Astrocyte (in vitro differentiated cells and primary cell): ENCODE measurements at places on chromosomes 7 and 10. TPM values are rescaled to one million over a fixed set of nuclear protein-coding genes. Genes with fewer than 3 reads are reported as not detected.

DNA sequence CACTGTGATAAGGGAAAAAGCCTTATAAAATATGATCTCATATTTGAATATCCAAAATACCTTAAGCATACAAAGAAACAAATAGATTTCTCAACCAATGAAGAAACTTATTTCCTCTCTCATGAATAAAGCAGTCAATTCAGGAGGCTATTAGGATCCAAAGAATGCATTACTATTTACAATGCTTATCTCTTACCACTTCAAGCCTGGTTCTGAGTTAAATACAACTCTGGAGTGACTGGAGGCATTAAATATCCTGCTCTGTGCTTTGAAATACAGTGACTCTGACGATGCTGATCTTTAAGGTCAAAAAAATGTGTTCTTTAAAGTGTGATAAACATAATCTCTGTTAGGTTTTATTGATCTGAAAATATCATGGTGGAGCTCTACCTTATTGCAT lies 493.2 kb downstream of the ZWINT start:
- H3K27me3 ChIP-seq: no peaks in the 10 kb centered on the region
- DNase-seq: no peak
- H3K4me3 ChIP-seq: no peak overlapping the region
- H3K27ac ChIP-seq: no peak overlapping the region
- H3K4me1 ChIP-seq: no peaks in the 10 kb centered on the region
- H3K36me3 ChIP-seq: no peaks in the 10 kb centered on the region

DNA sequence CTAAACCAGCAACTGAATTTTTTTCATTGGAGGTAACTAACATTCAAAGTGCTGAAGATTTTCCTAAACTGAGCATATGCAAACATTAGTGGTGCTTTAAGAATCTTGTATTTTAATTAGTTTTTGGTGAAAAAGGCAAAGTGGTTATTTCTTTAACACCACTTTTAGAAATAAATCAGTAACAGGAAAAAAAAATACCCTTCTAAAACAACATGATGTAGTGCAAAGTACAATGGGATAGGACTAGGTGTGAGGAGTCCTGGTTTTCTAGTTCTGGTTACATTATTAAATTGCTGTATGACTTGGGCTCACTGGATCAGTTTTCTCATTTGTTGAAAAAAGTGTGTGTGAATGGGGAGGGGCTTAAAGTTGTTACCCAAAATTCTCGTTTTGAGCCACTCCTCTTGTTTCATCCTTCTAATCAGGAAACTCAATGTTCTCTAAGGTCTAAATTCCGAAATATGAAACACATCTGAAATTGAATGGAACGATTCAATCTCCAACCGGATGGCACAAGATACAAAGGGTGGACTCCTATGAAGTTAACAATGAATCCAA lies 1.8 kb downstream of the WASL start:
- no peak overlapping the region for H3K27ac ChIP-seq
- peaks cover 8% of the 10 kb centered on the region for H3K4me1 ChIP-seq
- DNase-seq: no peak
- H3K27me3 ChIP-seq: no peaks in the 10 kb centered on the region

- H3K27ac ChIP-seq: no peak overlapping the region
- H3K4me3 ChIP-seq: no peak overlapping the region
- no peaks in the 10 kb centered on the region for H3K27me3 ChIP-seq
- H3K4me1 ChIP-seq: peaks cover 17% of the 10 kb centered on the region
- DNase-seq: no peak
- peaks cover 5% of the 10 kb centered on the region for H3K36me3 ChIP-seq
Observed at GRCh38 chr7:7568553-7568952, 1.9 kb downstream of the MIOS start.

DNA sequence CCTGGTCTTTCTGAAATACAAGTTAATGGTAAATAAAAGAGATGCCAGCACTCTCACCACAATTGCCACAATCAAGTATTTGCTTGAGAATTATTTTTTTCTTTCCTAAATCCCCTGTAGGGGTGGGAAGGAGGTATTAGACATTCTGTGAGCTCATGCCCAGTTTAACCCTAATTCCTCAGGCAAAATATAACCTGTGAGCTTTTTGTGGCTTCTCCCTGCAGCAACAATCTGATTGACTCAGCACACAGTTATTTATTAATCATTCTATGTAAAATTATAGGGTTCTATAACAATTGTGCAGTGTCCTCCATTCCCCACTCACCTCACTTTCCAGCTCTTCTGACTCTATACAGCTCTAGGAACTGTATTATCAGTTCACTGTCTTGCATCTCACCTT lies 66.3 kb downstream of the GLI3 start:
- no peak overlapping the region for H3K27ac ChIP-seq
- no peaks in the 10 kb centered on the region for H3K36me3 ChIP-seq

DNA sequence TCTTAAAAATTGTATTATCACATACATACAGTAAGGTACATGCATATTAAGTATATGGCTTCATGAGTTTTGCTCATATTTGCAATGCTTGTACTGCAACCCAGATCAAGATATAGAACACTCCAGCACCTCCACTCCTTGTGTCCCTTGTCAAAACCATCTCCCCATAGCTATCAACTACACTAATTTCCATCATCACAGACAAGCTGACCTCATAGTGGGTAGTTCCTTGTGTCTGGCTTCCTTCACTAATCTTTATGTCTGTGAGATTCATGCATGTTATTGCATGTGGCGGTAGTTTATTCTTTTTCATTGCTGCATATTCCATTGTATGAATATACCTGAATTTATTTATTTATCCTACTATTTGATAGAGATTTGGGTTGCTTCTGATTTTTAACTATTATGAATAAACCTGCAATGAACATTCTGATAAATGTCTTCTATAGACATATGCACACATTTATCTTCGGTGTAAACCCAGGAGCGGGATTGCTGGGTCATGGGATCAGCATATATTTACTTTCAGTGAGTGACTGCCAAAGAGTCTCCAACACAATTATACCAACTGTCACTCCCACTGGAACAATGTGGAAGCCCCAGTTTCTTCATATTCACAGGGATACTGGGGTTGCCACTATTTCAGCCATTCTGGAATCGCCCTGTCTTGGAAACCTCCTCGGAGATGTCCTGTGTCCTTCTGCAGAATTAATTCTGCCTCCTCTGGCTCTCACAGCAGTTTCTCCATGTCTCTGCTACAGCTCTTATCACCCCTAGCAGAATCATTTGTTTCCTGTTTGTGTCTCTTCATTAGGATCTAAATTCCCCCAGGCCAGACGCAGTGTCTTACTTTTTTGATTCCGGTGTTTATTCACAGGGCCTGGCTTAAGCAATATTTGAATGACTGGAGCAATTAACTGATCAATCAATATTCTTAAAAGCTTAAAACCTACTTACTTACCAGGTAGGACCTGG lies 14.7 kb upstream of the ADAM12 start:
- no peak overlapping the region for H3K4me3 ChIP-seq
- H3K27me3 ChIP-seq: no peaks in the 10 kb centered on the region
- H3K4me1 ChIP-seq: peaks cover 13% of the 10 kb centered on the region
- no peak overlapping the region for H3K27ac ChIP-seq
- no peaks in the 10 kb centered on the region for H3K36me3 ChIP-seq

DNA sequence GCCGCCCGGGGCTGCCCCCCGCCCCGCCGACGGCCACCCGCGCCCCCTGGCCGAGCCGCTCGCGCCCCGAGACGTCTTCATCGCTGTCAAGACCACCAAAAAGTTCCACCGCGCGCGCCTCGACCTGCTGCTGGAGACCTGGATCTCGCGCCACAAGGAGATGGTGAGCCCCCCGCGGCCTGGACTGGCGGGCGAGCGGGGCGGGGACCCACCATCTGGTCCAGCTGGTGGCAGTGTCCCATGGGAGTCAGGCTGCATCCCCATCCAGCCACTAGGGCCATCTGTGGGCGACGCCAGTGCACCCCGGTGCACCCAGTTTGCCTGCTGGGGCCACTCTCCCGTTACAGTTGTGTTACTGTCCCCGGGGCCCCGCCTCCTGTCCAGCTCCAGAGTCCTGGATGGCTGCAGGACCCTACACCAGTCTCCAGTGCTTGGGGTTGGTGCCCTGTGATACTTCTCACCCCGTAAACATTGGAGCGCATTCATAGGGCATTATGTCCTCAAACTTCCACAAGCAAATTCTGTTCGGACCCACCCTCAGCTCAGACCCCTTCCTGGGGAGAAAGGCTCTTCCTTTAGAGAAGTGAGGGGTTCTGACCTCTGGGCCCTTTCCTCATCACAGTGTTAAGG lies 672 bp downstream of the LFNG start:
- H3K4me1 ChIP-seq: peaks cover 74% of the 10 kb centered on the region
- H3K4me3 ChIP-seq: peak overlapping the region; percentile 64
- no peak for DNase-seq
- H3K36me3 ChIP-seq: no peaks in the 10 kb centered on the region
- H3K27me3 ChIP-seq: no peaks in the 10 kb centered on the region

DNA sequence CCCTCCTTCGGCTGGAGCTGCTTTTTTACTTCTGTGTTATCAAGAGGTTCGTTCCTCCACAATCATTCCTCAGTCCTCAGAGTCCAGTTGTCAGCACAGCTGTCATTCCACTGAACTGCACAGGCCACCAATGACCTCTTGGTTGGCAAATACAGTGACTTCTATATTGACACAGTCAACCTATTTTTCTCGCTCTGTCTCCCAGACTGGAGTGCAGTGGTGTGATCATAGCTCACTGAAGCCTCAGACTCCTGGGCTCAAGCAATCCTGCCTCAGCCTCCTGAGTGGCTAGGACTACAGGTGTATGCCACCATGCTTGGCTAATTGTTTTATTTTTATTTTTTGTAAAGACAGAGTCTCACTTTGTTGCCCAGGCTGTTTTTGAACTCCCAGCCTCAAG lies 27.7 kb downstream of the CRCP start:
- H3K4me3 ChIP-seq: no peak overlapping the region
- H3K27ac ChIP-seq: no peak overlapping the region
- H3K27me3 ChIP-seq: no peaks in the 10 kb centered on the region
- peaks cover 13% of the 10 kb centered on the region for H3K36me3 ChIP-seq

DNA sequence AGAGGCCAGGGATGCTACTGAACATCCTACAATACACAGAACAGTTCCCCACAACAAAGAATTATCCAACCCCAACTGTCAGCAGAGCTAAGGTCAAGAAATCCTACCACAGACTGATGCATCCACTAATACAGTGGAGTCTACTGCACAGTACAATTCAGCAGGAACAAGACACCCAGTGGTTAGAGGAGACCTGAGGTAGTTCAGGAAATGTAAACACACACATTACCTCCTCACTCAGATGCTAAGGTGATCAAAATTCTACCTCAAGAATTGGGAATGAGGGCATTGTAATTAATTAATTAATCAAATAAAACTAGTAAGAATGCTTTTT lies 91.4 kb downstream of the ZFAND4 start:
- H3K4me3 ChIP-seq: no peak overlapping the region
- DNase-seq: no peak
- no peaks in the 10 kb centered on the region for H3K27me3 ChIP-seq
- H3K36me3 ChIP-seq: no peaks in the 10 kb centered on the region
- H3K4me1 ChIP-seq: no peaks in the 10 kb centered on the region

DNA sequence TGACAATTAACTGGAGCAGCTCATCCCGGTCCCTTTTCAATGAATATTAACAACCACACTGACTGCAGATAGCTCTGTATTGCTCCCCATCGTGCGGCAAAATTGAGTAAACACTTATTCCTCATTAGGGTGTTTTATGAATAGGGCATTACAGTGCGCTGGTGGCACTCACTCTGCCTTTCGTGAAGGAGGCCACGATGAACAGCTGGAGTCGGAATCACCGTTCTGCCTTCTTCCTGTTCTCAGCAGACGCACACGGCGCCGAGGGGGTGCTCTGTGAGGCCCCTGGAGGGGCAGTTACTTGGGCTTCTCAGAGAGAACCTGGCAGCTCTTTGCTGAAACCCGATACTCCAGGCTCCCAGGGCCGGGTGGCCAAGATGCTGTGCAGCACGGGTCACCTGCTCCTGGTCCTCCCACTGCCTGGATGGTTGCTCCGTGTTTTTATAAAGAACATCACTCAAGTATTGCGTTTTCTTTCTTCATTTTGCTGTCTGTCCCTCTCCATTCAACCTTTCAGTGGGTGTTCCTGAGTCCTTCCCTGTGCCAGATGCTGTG lies 241.9 kb downstream of the GLRX3 start:
- no peak overlapping the region for H3K27ac ChIP-seq
- no peak for DNase-seq
- H3K4me3 ChIP-seq: no peak overlapping the region
- H3K27me3 ChIP-seq: no peaks in the 10 kb centered on the region
- H3K36me3 ChIP-seq: no peaks in the 10 kb centered on the region

- H3K27ac ChIP-seq: peak overlapping the region; percentile 80
- H3K4me3 ChIP-seq: no peak overlapping the region
- no peaks in the 10 kb centered on the region for H3K36me3 ChIP-seq
- H3K4me1 ChIP-seq: peaks cover 12% of the 10 kb centered on the region
Observed at GRCh38 chr10:3495281-3495680, 289.7 kb downstream of the KLF6 start.

DNA sequence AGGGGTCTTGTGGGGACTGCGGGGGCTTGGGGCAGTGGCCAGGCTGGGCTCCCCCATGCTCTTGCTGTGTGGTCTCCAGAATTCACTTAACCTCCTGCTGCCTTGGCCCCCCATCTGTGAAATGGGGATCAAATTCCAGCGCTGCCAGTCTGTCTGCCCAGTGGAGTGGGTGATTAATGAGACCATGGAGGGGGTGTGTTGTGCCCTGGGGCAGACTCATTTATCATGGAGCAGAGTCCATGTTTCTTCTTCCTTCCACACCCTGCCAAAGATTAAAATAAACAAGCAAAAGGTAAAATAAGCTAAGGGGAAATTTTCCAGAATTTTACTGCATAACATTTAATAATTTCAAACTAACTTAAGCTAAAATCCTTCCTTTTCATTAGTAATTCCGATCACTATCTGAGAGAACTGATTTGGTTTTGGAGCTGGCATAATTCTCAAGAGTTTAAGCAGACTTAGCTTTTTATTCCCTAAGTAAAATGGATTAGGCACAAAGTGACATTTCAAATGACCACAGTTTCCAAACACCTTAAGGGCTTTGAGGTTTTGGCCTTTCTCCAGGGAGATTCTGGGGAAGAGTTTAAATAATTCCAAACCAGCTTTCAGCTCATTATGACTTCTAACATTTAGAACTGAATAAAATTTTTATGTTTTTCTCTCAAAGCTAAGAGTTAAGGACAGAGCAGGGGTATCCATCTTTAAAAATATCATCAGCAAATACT lies 211.9 kb downstream of the CXCL12 start:
- no peaks in the 10 kb centered on the region for H3K4me1 ChIP-seq
- DNase-seq: no peak

- peaks cover 3% of the 10 kb centered on the region for H3K36me3 ChIP-seq
- no peak overlapping the region for H3K4me3 ChIP-seq
- H3K27ac ChIP-seq: no peak overlapping the region
- no peak for DNase-seq
- H3K27me3 ChIP-seq: no peaks in the 10 kb centered on the region
- no peaks in the 10 kb centered on the region for H3K4me1 ChIP-seq
Observed at GRCh38 chr10:88915781-88916180, 35.7 kb downstream of the STAMBPL1 start.

GRCh38 chr10:101228153-101228965 lies 904 bp downstream of the LBX1 start:
- H3K4me1 ChIP-seq: peaks cover 3% of the 10 kb centered on the region
- H3K36me3 ChIP-seq: no peaks in the 10 kb centered on the region
- H3K4me3 ChIP-seq: no peak overlapping the region
- peaks cover 91% of the 10 kb centered on the region for H3K27me3 ChIP-seq

Gene CCDC7
- 2.1 and 2.3 TPM in 2 replicates for total RNA-seq

Gene SPDYE11
- total RNA-seq: not detected in 2 replicates

Gene AKR1D1
- total RNA-seq: not detected in 2 replicates

Gene CHN2
- total RNA-seq: 2.5 and 3.6 TPM in 2 replicates

Gene MMD2
- not detected in 2 replicates for total RNA-seq

Gene CCAR1
- 62.4 and 72.8 TPM in 2 replicates for total RNA-seq

Gene PHF14
- total RNA-seq: 28.8 and 31.7 TPM in 2 replicates

Gene STEAP2
- 2.3 and 3.4 TPM in 2 replicates for total RNA-seq

Gene HTR7
- 0.72 and 0.89 TPM in 2 replicates for total RNA-seq

Gene SLC26A4
- 0.57 and 0.91 TPM in 2 replicates for total RNA-seq

Gene TUBB8
- total RNA-seq: not detected in 2 replicates

Gene FZD8
- 17.2 and 30.9 TPM in 2 replicates for total RNA-seq

Gene SPDYE5
- not detected in 2 replicates for total RNA-seq

Gene FRMPD2
- 0.39 and 0.43 TPM in 2 replicates for total RNA-seq
